Midbrain (tissue), 1 donor: ENCODE measurements at places on chromosomes 2 and 18.

- DNase-seq: no peak
Observed at GRCh38 chr2:207770602-207771404, 1.1 kb upstream of the FZD5 start.

GRCh38 chr18:12014086-12014485, 32.8 kb downstream of the IMPA2 start:
- no peak for DNase-seq

DNA sequence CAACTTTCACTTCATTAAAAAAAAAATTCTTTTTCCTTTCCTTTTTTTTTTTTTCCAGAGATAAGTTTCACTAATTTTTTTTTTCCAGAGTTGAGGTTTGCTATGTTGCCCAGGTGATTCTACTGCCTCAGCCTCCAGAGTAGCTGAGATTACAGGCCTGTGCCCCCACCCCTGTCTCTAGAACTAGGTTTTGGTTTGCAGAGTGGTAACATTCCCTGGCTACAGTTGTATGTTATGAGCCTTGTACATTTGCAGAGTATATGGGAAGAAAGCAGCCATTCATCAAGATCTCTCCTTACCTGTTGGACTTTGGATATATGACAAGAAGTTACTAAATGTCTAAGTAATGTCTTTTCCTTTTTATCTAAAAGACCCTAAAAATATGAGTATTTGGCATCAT, 298.4 kb downstream of the MYCN start:
- no peak for DNase-seq

DNA sequence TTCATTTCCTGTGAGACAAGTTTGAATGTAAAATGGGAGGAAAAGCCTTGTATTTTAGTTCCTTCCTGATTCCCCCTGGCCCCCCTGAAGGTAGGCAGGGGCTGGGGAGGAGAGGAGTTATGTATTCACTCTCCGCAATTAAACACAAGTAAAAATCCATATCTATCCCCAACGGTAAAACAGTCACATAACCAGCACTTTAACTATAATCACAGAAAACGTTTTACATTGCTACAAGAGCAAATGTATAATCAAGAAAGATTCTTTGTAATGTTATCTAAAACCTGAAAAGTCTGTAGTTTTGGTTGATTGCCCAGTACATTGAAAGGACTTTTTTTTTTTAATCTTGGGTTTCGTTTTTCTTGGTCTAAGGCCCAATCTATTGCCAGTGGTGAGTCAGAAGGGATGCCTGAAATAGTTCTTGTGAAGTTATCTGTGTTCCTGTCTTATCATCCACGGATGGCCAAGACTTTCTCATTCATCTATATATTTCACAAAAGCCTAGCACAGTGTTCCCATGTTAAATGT, 34.5 kb upstream of the CCNYL1 start:
- DNase-seq: no peak

GRCh38 chr18:54952026-54952425, 7.2 kb downstream of the CCDC68 start:
- DNase-seq: no peak

DNA sequence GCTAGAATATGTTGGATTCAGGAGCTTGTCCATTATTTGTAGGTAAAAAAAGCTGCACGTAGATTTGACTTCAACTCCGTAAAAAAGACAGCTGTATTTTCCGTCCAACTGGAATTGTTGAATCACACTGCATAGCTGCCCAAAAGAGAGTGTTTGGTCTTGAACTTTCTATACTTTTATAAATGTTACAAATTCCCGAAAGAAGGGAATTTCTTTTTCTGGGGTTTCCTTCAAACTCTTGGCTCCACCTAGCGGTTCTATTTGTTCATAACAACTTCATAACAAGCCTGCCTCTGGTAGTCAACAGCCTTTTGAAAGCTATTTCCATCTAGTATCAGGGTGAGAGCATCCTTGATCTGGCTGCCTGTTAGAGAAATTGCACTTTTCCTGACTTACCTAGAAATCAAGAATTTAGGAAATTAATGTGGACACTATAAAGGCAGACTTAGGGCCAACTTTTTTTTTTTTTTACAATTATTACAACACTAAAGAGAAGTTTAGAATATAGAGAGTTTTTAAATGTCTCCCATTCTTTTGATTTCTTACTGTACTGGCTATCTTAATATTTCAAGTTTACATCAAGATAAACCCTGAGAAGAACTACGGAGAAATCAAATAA, 48.1 kb downstream of the TMEM185B start:
- peak; percentile 76 for DNase-seq

GRCh38 chr18:54736981-54737380, 91.3 kb upstream of the RAB27B start:
- no peak for DNase-seq

GRCh38 chr18:5173646-5174045, 23.4 kb downstream of the AKAIN1 start:
- no peak for DNase-seq

GRCh38 chr18:10748641-10749040, 222.8 kb downstream of the NAPG start:
- DNase-seq: no peak

DNA sequence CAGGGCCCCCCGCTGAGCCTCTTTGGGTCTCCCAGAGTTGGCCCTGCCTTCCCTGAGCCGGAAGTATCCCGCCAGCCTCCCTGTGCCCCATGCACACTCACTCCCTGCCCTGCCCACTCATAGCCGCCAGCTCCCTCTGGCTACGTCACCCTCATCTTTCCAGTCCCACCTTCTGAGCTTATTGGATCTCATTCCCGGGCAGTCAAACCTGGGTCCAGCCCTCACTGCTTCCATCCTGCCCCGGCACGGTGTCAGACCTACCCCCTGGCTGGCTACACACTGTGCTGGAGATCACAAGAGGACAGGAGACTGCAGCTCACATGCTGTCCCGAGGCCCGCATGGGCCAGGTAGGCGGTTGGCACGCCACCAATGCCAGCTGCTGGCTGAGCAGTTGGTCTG, 147.2 kb downstream of the ASB1 start:
- no peak for DNase-seq
